ENCODE measurements at places on chromosomes 16 and 17. TPM values are rescaled to one million over a fixed set of nuclear protein-coding genes. Genes with fewer than 3 reads are reported as not detected.

DNA sequence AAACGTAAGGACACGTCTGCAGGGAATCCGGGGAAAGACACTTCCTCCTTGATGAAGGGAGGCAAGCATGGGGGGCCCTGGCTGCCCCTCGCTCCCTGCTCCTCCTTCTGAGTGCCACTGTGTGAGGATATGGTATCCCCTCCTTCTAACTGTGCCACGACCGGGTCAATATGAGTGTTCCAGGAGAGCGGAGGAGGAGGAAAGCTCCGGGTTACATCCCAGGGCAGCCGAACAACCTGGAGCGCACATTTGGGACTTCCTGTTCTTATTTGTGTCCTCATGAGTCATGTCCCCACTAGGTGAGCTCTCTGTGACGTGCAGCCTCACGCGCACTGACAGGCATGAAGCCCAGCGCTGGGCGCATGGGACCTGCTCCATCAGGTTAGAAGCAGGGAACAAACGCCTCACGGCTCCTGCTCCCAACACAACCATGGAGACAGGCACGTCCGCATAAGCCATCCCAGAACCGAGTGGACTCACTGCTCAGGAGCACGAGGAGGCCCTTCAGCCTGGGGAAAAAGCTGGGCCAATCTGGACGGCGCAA lies 92.9 kb upstream of the DNAH17 start:
- DNase-seq, result no peak

DNA sequence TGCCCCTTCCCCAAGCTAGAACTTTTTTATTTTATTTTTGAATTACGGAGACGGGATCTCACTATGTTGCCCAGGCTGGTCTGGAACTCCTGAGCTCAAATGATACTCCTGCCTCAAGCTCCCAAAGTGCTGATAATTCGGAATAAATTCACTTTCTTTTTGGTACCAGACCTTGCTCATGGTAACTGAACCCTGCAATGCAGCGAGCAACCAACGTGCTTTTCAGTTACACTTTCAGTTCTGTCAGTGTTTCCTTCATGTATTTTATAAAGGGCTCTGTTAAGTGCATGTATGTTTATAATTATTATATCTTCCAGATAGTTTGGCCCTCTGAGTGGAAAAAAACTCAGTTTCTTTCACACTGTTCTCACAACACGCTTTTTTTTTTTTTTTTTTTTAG lies 13.9 kb downstream of the C16orf96 start:
- no peak for DNase-seq

- no peak for DNase-seq
These were observed 717.3 kb downstream of the KCNJ2 start for GRCh38 chr17:70886648-70887047.

The ZNF423 gene
- 3.1 TPM for total RNA-seq

The ACSM2A gene
- not detected for total RNA-seq

The KRTAP4-1 gene
- total RNA-seq, result not detected

- DNase-seq, result no peak
These were observed 72.8 kb upstream of the MED9 start for GRCh38 chr17:17403899-17404576.

- no peak for DNase-seq
These were observed 63.7 kb downstream of the HS3ST3A1 start for GRCh38 chr17:13537871-13538643.

DNA sequence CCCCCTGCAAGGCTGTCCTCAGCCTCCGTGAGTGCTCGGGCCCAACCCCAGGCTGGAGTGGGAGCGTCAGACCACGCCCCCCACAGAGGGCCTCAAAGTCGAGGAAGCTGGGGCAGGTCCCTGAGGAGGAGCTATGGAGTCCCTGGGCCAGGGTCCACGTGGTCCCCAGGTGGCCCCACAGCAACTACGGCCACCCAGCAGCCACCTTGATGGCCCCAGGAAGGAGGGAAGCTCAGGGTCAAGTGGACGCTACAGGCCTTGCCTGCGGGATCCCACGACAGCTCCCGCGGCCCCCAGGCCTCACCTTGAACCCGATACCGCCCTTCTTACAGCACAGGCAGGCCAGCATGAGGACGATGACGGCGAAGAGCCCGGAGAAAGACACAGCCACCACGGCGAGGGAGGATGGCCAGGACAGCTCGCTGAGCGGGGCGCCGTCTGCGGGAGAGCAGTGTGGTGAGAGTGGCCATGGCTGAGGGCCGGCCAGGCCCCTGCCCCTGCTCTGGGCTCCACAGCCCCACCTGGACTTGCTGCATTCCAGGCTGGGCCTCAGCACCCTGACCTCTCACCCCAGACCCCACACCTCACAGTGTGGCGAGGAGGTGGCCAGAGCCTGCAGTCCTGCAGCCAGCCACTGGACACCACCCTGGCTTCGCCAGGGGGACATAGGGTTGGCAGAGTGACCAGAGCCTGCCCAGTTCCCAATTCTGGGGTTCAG lies 31.1 kb upstream of the PVALEF start:
- DNase-seq, result no peak

The HSDL1 gene
- 17.1 TPM for total RNA-seq
